ENCODE measurements at places on chromosomes 16 and 17. TPM values are rescaled to one million over a fixed set of nuclear protein-coding genes. Genes with fewer than 3 reads are reported as not detected.

MYL4 gene
- polyA plus RNA-seq: 2.0 TPM

CA10 gene
- not detected for polyA plus RNA-seq

MRPL58 gene
- 39.3 TPM for polyA plus RNA-seq

FBXO39 gene
- not detected for polyA plus RNA-seq

SLC52A1 gene
- polyA plus RNA-seq: not detected

OTOA gene
- 0.03 TPM for polyA plus RNA-seq

CRYBA1 gene
- polyA plus RNA-seq: not detected

TEKT5 gene
- polyA plus RNA-seq: 0.28 TPM

CDC6 gene
- polyA plus RNA-seq: 1.4 TPM

ERBB2 gene
- 7.4 TPM for polyA plus RNA-seq

TTYH2 gene
- polyA plus RNA-seq: 4.9 TPM

KRT23 gene
- polyA plus RNA-seq: 0.89 TPM

PIK3R6 gene
- polyA plus RNA-seq: 0.09 TPM

PLXDC1 gene
- polyA plus RNA-seq: 10.7 TPM

MGAT5B gene
- polyA plus RNA-seq: 0.16 TPM

ODAD4 gene
- 0.64 TPM for polyA plus RNA-seq

CIBAR2 gene
- polyA plus RNA-seq: not detected

GEMIN4 gene
- 10.4 TPM for polyA plus RNA-seq

ACSM5 gene
- 16.9 TPM for polyA plus RNA-seq

Measured in adipose tissue (tissue), 3 donors.